ENCODE measurements at places on chromosomes 4 and X. TPM values are rescaled to one million over a fixed set of nuclear protein-coding genes. Genes with fewer than 3 reads are reported as not detected.

Gene KCNE5
- polyA plus RNA-seq: 3.9 TPM

Gene SPANXN4
- not detected for polyA plus RNA-seq

Gene CXorf65
- polyA plus RNA-seq: 0.60 TPM

GRCh38 chr4:149709640-149710039 is 106.0 kb downstream of the IQCM start:
- DNase-seq: no peak

GRCh38 chrX:119887721-119888425 is 7.8 kb upstream of the AKAP14 start:
- DNase-seq: no peak

Gene TLR6
- 0.62 TPM for polyA plus RNA-seq

DNA sequence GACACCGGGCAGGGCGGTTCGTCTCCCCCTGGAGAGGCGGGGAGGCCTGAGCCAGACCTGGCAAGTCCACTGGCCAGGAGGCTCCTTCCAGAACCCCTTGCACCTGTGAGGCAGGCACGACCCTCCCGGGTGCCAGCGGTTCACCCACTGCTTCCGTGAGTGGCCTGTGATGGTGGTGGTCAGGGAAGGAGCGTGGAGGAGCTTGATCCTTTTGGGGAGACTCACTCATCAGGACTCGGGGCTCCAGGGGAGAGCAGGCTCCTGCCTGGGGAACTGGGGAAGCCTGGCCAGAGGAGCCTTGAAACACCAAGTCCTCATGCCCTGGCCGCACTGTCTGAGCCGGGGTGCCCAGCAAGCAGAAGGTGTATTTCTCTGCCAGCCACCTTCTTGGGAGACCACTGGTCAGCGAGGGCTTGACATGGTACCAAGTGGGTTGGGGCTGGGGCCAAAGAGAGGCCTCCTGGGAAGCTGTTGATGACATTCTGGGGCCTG is 860 bp downstream of the FAM50A start:
- no peak for DNase-seq
